ENCODE measurements at places on chromosomes 5 and 9.

- DNase-seq: no peak
Observed at GRCh38 chr5:102539562-102539961, 40.8 kb upstream of the SLCO6A1 start.

DNA sequence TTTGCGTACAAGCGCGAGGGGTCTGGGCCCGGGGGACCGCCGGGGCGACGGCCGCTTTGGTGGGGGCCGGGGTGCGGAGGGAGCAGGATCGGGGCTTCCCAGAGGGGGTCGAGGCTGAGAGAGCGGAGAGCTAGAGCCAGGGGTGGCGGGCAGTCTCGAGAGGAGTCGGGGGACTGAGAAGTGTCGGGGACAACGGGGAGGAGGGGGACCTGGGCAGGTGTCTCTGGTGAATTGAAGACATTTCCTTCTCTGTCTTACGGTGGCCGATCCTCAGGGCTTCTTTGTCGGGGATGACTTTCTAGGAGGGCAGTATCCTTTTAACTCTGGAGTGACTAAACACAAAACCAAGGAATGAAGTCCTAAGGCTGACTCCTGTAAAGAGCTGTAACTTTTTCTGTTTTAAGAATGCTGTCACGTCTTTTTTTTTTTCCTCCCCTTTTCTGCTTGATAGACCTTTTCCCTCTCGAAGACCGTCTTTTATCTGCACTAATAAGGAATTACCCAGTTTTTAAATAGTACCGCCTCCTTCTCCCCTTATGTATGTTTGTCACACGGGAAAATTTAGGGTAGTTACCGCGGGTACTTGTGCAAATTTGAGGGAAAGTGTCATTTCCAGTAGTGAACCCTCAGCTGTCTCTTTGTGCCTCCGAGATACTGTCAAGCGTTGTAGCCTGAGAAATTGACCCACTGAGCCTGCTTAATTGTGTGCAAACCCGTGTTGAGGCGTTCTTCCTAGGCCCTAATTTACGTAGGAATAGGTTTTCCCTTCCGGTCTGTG lies 822 bp downstream of the DENND4C start:
- DNase-seq: no peak

- no peak for DNase-seq
Observed at GRCh38 chr5:56011835-56012234, 17.1 kb upstream of the IL6ST start.

DNA sequence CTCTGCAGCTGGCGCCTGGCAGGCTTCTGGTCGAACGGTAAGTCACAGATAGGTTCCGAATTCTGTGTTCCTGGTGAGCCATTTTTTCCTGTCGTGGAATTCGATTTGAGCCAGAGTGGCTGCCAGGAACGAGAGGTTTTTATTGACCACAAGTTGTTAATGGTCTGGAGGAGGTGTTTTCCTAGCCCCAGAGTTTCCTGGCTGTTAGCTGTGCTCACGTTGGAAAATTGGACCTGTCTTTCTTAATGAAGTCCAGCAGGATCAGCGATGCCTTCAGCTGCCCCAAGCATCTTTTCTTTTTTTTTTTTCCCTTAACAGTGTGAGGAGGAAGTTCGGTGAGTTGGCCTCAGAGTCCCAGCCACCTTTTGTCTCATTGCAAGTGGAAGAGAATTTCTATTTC lies 62.9 kb downstream of the COL5A1 start:
- DNase-seq: no peak

DNA sequence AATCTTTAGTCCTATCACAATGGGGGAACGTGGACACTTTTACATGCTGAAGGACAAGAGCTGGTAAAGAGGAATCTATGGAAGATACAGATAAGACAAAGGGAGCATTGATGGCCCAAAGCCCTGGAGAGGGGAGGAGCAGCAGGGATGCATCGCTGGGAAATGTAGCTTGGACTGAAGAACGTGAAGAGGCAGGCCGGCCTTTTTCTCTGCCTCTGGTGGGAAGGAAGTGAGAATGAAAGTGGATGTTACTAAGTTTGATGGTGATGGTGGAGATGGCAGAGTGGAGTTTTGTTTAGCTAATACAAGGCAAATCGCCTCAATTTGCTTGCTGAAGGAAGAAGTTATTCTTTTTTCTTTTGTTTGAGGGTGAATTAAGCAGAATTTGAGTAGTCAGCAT lies 124.6 kb upstream of the TAF11L2 start:
- DNase-seq: no peak

- no peak for DNase-seq
Observed at GRCh38 chr5:126988021-126988569, 42.3 kb downstream of the MARCHF3 start.

DNA sequence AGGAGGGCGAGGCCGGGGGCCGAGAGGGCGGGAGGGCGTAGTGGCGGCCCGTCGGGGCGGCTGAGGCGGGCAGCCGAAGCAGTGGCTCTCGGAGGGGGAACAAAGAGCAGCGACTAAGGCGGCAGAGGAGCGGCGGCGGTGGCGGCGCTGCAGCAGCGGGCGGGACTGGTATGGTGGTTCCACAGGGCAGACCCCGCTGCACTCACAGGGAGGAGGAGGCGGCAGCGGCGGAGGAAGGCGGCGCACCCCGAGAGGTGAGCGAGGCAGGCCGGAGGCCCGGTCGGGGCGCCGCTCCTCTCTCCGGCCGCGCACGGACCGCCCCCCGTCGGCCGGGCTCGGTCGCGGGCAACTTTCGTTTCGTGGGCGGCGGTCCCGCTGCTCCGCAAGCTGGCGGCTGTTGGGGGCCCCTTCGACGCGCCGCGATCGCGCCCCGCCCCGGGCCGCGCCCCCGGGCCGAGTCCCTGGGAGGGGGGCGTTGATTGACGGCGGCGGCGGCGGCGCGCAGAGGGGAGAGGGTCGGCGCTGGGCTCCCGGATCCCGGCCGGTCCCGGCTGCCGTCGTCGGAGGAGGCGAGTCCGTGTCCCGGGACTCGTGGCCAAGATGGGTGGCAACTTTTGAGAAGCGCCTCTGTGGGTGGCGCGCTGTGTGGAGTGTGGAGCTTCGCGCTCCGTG lies 467 bp downstream of the CNOT6 start:
- no peak for DNase-seq

- peak; percentile 5 for DNase-seq
Observed at GRCh38 chr5:159156426-159157238, 52.7 kb downstream of the RNF145 start.
